ENCODE measurements at places on chromosomes 7 and 10.
A peak's percentile ranks its signal among the peaks of the same experiment; 100 is the strongest.

DNA sequence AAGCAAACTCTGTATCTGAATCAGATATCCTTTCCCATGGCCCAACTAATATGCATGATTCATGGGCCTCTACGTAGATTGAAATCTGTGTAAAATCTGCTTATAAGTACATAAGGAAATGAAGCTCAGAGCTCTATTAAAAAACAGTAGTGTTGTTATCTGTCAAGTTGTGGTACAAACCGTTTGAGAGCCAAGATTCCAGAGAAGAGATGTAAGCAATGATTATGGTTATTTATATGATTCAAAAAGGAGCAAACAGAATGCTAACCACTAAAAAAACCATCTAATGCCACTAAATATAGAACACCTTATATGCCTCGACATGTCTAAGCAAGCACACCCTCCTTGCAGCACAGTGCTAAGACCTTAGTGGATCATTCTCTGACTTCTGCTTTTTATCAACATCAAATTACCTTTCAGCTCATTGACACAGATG lies 26.6 kb downstream of the RPP38 start:
- peak; percentile 37 for DNase-seq

GRCh38 chr7:37642028-37642540 lies 41.5 kb upstream of the GPR141 start:
- DNase-seq: no peak

- DNase-seq: no peak
These were observed 121.4 kb upstream of the RET start for GRCh38 chr10:42955493-42955889.

DNA sequence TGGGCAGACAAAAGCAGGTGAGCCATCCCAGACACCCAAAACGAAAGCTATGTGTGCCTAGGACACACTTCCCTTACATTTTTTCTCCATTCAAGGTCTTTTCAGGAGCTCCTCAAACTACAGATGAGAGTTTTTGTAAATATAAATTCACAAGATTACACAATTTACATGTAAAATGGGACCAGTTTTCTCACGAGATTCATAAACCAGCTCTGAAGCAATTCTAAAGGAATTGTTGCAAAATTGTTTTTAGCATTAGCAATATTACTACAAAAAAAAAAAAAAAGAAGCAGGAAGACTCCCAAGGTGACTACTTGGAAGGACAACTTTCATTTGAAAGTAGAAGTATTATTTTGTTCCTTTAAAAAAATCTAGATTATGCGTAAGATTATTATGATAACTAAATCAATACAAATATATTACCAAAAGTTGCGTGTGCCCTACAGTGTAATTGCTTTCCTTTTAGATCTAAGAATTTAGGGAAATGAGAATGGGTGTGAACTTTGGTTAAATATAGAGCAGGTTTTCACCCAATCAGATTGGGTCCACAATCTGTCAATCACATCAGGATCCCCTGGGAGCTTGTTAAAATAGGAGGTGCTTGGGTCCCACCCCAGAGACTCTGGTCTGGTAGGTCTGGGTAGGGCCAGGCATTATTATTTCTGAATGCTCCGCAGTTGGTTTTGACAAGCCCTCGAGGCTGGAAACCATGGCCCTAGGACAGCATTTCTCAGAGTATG lies 72.2 kb downstream of the TBXAS1 start:
- no peak for DNase-seq

- no peak for DNase-seq
These were observed 294.4 kb upstream of the MYO3A start for GRCh38 chr10:25639646-25640045.

GRCh38 chr7:69932034-69932628 lies 333.9 kb downstream of the AUTS2 start:
- peak; percentile 51 for DNase-seq

DNA sequence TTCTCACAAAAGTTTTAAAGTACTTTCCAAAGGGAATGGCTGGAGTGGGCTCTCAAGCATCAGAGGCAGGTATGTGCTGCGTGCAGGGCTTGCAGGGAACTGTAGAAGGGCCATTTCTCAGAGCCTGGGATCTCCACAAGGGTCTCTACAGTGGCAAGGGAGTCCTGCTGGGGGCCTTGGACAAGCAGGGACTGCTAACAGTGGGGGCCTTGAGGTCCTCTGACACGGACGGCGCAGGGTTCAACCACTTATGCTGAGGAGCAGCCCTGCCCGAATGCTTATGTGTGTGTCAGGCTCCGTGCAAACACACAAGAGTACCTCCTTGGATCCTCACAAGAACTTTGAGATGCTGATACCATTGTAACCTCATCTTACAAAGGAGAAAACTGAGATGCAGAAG lies 342.1 kb upstream of the COBL start:
- DNase-seq: no peak

GRCh38 chr10:93476756-93477155 lies 5.4 kb downstream of the MYOF start:
- no peak for DNase-seq

GRCh38 chr7:71733107-71733870 lies 601.3 kb downstream of the GALNT17 start:
- peak; percentile 63 for DNase-seq
